CD4-positive, alpha-beta T cell treated with Interferon alpha-2 for 1 hour (primary cell): ENCODE measurements at places on chromosomes 13 and 19.

DNA sequence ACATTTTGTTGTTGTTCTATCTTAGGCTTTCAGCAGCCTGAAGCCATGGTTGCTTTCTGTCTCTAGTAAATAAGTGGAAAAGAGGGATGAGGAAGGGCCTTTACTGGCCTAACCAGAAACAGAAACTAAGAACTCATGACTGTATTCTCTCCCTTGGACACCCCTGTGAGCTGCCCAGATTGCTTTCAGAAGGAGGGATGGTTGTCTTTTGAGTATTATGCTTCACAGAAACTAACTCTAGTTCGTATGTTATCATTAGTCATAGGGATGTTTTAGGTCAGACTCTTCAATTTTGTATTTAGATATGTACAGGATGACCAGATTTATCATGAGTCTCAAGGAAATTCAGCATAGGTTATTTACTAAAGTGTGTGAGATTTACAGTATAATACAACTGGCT, 17.5 kb downstream of the BORA start:
- DNase-seq = no peak

DNA sequence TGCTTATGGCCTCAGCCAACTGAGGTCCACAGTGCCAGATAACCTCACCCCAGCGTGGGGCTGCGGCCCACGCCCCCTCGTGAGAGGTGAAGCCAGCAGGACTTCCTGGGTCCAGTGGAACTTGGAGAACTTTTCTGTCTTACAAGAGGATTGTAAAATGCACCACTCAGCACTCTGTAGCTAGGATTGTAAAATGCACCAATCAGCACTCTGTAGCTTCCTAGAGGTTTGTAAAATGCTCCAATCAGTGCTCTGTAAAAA, 109.1 kb downstream of the AKAP11 start:
- DNase-seq = no peak

GRCh38 chr19:44598355-44598754, 15.0 kb upstream of the IGSF23 start:
- no peak for DNase-seq

- peak; percentile 62 for DNase-seq
Observed at GRCh38 chr19:34120846-34121639, 51.3 kb upstream of the LSM14A start.

DNA sequence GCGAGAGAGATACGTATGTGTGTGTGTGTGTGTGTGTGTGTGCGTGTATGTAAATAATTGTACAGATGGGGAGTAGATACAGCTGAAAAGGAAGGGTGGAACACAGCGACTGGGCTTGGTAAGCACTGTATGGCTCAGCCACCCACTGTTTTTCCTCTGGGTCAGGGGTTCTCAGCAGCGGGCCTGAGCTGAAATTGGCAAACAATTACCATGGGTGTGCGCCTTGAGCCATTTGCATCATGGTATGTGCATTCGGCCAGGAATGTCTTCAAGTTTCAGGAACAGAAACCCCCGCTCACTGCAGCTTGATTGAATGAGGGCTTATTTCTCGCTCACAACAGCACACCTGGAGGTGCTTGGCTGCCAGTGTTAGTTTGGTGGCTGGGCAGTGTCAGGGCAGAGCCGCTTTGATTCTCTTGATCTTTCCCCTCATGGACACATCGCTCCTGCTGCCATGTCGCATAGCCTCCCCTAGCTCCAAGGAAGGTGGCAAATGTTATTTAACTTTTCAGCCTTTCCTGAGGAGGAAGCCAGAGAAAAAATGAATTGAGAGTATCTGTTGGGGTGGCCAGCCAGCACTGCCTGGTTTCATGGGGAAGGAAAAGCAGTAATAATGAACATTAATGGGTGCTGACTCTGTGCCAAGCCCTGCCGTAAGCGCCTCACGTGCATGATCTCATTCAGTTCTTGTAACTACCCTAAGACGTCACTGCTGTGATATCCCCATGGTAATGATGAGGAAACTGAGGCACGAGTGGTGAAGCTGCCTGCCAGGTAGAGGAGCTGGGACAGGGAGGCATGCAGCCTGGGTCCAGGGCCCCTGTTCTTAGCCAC, 126.9 kb downstream of the SIPA1L3 start:
- DNase-seq = peak; percentile 61

- DNase-seq = no peak
Observed at GRCh38 chr19:23070353-23071146, 46.3 kb upstream of the ZNF730 start.

DNA sequence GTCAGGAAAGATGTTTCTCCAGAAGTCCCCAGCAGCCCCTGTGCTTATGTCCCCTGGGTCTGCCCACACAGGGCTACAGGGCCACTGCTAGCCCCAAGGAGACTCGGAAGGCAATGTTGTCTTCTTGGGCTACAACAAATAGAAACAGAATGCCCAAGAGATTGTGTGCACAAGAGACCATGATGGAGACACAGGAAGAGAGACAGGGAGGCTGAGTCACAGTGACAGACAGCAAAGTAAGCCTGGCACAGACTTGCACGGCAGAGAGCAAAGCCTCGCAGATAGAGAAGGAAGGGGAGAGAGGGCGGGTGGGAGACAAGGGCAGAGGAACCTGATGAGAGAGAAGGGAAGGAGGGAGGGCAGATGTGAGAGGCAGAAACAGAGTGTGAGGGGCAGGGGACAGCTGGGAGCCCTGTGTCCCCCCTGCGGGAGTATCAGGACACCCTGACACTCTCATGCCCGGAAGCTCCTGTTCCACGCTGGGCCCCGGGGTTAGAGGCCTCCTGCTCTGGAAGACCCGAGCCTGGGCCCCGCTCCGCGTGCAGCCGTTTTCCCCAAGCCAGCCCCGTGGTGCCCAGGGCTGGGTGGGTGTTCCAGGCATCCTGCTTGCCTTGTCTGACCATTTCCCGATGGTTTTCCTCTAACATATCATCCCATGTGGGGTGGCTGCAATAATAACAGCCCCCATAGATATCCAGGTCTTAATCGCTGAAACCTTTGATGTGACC, 2.7 kb upstream of the PLA2G4C start:
- DNase-seq = no peak

GRCh38 chr13:30143666-30144400, 163.5 kb downstream of the KATNAL1 start:
- DNase-seq = no peak

GRCh38 chr13:36332986-36333385, 13.2 kb downstream of the SPART start:
- DNase-seq = no peak

DNA sequence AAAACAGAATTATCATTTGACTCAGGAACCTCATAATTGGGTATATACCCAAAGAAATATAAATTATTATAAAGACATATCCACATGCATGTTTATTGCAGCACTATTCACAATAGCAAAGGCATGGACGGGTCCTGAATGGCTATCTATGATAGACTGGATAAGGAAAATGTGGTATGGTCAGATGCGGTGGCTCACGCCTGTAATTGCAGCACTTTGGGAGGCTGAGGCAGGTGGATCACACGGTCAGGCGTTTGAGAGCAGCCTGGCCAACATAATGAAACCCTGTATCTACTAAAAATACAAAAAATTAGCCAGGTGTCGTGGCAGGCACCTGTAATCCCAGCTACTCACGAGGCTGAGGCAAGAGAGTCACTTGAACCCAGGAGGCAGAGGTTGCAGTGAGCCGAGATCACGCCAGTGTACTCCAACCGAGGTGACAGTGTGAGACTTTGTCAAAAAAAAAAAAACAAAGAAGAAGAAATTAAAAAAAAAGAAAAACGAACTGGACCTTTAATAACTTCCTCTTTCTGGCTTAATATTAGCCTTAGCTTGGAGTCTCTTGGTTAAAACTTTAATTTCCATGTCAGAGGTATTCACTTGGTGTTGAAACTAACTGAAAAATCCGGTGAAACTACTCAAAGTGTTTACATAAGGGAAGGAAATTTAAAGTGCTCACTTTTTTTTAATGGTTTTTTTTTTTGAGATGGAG, 104.4 kb downstream of the ZNF486 start:
- no peak for DNase-seq

DNA sequence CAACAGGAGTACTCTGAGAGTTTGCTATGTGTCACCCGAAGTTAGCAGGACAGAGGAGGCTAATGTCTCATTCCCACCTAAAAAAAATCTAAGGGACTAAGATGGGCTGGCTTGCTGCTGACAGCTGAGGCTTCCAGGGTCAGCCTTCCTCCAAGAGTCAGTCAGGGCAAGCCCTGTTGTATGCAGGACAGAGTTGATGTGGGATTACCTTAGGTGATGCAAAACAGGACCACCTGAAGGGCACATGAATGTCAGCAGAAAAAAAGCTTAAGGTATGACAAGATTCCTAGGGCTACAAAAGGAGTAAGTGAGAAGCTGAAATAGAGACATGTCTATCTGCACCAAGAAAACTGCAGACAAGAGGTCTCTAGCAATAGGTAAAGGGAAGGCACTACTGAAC, 151.5 kb downstream of the NHLRC3 start:
- DNase-seq = no peak

DNA sequence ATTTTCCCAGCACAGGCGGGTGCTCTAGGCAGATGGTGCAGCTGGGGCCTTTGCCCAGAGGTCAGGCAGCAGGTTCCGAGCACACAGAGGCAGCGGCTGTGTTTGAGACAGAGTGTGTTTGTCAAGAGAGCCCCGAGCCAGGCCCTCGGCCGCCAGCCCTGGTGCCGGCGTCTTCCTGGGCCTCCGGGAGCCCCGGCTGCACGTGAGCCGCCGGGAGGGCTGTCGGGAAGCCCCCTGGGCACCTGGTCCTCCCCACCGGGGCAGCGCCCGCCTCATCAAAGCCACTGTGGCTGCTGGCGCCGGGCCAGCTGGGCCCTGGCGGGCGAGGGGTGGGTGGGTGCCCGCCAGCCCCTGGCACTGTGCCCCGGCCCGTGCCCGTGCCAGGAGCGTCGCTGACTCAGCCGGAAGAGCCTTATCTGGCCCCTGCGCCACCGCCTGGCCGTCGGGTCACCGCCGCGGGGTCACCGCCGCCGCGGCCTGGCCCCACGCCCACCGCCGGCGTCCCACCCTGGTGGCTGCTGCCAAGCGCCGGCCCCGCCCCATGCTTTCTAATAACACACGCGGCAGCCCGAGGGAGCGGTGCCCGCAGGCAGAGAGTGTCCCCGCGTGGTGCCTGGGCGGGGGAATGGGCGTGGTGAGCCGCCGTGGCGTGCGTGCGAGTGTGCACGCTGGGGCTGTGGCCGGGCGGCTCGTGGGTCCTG, 14.9 kb downstream of the ARID3A start:
- peak; percentile 74 for DNase-seq

DNA sequence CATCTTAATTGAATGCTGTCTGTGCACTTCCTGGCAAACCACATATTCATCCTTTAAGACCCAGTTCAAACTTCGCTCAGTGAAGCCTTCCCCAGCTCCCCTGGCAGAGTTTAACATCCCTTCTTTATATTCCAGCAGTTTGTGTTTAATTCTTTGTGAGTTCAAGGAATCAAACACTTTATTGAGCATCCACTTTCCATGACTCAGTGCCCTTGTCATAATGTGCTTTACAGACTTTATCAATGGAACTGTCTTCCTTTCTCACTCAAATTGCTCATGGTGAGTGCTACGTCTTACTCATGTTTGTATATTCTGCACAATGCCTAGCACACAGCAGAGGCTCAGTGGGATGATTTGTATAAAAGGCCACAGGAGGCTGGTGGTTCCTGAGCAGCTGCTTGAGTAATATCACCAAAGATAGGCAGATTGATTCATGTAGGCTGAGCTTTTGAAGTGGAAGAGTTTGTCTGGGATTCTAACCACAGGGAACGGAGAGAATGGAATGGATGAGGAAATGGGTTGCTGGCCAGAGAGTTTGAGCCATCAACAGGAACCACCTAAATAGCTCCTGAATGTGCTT, 44.2 kb downstream of the SERTM1 start:
- DNase-seq = no peak

DNA sequence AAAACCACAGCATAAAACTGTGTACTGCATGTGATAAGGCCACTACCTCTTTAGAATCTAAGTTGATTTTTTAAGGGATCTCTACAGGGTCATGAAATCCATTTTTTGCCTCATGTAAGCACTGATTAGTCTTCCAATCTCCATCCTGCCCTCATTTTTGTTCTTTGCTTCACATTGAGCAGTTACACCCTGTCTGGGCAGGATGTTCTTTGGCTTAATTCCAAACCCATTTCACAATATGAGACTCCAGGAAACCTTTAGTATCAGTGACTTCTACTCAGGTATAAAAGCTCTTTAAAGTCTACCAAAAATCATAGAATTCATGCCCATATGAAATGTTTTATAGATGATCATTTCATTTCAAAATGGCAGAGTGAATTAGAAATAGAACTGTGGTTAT, 592.6 kb downstream of the TBC1D4 start:
- DNase-seq = no peak

DNA sequence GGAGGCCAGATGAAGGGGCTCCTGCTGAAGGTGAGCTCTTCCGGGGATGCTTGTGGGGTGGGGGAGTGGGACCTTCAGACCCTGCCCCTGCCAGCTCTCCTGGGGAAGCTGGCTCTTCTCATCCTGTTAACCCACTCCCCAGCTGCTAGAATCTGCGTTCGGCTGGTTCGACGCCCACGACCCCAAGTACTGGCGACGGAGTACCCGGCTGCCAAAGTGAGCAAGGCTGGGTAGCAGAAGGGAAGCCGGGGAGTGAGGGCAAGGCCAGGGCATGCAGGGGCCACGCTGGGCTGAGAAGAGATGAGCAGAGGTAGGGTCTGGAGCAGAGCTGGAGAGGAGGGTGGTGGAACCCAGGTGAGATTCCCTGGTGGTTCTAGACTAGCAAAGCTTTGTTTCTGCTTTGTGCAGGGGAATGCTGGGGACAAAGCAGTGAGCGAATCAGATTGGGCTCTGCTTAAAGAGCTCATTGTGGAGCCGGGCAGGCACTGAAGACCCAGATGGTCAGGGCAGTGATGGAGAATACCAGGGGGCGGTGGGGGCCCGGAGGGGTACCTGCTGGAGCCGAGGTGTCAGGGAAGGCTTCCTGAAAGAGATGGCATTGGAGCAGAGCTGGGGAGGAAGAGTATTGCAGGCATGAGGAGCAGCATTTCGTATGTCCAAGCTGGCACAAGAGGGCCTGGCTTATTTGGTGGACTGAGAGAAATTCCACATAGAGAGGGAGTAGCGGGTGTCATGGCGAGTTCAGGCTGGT, 10.3 kb downstream of the KMT2B start:
- no peak for DNase-seq

- DNase-seq = peak; percentile 64
Observed at GRCh38 chr19:16325641-16326400, 1.2 kb downstream of the KLF2 start.

GRCh38 chr13:34719060-34719875, 222.8 kb upstream of the NBEA start:
- no peak for DNase-seq

DNA sequence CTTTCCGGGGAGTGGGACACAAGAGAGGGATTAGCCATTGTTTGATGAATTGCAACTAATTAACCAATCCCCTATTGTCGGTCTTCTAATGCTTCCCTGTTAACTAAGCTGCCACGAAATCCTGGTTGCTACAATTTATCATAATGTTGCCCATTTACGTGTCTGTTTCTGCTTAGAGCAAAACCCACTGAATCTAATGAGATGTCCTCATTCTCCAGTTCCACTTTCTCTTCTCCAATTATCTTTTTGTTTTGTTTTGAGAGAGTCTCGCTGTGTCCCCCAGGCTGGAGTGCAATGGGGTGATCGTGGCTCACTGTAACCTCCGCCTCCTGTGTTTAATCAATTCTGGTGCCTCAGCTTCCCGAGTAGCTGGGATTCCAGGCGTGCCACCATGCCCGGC, 5.2 kb upstream of the DPP9 start:
- DNase-seq = no peak

- no peak for DNase-seq
Observed at GRCh38 chr13:34294483-34295129, 476.7 kb downstream of the RFC3 start.

GRCh38 chr13:66663711-66664110, 566.4 kb downstream of the PCDH9 start:
- no peak for DNase-seq
